Neural progenitor cell (in vitro differentiated cells): ENCODE measurements at places on chromosomes 2 and 18. TPM values are rescaled to one million over a fixed set of nuclear protein-coding genes. Genes with fewer than 3 reads are reported as not detected.

DNA sequence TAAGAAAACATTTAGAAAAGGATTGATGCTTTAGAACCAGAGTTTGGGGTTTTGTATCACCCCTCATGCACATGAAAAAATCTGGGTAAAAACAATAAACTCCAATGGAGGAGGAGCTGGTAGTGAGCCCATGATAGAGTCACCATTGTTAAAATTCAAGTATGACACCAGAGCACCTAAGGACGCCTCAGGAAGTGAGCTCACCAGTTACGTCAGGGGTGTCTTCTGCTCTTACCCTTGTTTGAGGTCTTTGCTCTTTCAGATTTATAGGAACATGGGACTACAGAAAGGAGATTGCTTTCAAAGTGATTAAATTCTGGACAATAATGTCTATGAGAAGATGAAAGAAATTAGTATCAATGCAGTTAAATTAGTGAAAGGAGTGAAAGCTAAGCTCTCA is 106.5 kb downstream of the LRRTM1 start:
- no peak for DNase-seq

- DNase-seq: no peak
Observed at GRCh38 chr18:3595369-3596273, 145.6 kb downstream of the TGIF1 start.

GRCh38 chr2:9594366-9595054 is 36.3 kb downstream of the YWHAQ start:
- DNase-seq: no peak

DNA sequence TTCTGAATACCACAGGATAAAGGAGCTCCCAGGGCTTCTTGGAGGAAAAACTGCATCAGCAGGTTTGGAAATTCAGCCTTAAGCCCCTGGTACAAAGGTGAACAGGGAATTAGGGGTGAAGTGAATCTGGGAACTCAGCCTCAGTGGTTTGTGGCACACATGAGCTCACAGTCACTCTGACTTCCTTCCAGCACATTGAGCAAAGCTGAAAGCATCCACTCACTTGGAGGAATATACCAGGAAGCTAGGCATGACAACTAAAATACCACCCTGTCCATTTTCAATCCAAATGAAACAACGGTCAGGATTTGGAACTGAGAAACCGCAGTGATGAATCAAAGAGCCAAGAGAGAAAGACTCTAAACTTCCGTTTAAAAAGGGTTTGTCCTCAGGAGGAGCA is 216.1 kb downstream of the ICOS start:
- peak; percentile 39 for DNase-seq

DNA sequence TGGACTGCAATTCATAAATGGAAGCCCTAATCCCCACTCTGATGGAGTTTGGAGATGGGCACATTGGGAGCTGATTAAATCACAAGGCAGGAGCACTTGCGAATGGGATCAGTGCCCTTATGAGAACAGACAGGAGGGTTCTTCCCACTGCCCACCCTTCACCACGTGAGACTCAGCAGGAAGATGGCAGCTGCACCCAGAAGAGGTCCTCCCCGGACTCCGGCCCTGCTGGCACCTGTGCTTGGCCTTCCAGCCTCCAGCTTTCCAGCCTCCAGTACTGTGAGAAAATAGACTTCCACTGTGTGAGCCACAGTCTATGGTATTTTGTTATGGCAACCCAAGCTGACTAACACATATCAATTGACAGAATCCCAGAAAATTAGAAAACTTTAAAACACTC is 267.6 kb upstream of the SALL3 start:
- DNase-seq: no peak

- no peak for DNase-seq
Observed at GRCh38 chr2:168734199-168734760, 68.2 kb upstream of the NOSTRIN start.

- no peak for DNase-seq
Observed at GRCh38 chr2:56170504-56170903, 13.3 kb upstream of the CCDC85A start.

- DNase-seq: no peak
Observed at GRCh38 chr2:128457006-128457604, 138.4 kb upstream of the HS6ST1 start.

GRCh38 chr2:223648755-223649154 is 46.6 kb upstream of the SCG2 start:
- DNase-seq: no peak

DNA sequence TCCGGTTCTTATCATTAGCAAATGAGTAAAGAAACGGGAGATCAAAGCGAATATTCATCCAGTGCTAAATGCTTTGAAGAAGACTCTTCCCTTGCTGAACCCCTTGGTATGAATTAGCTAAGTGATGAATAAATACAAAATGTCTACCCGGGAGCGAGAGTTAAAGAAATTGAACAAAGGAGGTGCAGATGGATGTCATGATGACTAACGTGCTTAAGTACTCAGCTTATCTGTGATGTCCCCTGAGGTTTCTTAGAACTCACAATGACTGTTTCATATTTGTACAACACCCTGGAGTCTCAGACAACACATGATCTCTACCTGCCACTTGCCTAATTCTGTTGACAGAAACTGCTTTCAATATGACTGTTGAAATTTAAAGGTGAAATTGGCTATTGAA is 148.5 kb downstream of the TMEM200C start:
- DNase-seq: no peak

GRCh38 chr2:69177063-69177771 is 164.2 kb downstream of the ANTXR1 start:
- DNase-seq: peak; percentile 61

DNA sequence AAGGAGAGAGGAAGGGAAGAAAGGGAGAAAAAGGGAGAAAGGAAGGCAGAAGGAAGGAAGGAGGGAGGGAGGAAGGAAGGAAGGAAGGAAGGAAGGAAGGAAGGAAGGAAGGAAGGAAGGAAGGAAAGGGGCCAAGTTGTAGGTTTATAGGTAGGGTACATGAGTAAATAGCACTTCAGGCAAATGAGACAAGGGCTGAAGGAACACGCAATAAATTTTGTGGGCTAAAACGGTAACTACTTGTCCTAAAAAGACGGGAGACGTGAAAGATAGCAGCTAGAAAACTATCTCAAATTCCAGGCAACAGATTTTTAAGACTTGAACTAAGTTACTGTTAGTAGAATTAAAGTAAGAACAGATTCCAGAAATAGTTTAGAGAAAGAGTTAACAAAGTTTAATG is 129.3 kb upstream of the XIRP2 start:
- no peak for DNase-seq

DNA sequence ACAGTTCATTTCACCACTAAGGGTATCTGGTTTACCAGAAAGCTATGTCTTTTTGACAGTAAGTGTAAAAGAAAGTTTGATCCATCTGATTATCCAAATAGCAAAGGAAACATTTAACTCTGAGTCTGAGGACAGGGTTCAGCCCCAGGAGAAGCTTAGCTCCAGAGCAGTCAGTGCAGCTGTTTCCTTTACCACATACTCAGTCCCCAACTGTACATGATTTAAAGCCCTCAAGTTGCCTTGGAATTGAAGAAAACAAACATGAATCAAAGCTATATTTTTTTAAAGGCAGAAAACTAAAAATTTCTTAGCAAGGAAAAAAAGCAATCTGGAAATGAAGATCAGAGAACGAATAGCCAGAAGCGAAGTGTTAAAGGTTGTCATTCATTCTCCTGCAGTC is 746.0 kb downstream of the METTL4 start:
- no peak for DNase-seq

- DNase-seq: no peak
Observed at GRCh38 chr2:169221745-169222369, 140.5 kb downstream of the LRP2 start.

GRCh38 chr2:204585930-204586329 is 40.7 kb downstream of the PARD3B start:
- no peak for DNase-seq

DNA sequence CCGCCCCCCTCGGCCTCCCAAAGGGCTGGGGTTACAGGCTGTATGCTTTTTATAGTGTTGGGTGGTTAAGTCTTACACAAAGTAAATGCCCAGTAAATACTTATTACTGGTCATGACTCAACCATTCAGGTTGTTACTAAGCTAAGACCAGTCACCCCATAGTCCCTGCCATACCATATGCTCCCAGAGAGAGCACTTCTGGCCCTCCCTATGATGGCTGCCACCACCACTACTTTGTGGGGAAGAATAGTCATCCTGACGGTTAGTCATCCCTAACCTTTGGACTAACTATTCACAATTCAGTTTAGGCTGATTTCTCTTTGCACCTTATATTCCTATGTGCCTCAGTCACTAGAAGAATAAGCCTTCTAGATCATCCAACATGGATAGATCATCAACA is 42.0 kb upstream of the MSH2 start:
- DNase-seq: no peak

DNA sequence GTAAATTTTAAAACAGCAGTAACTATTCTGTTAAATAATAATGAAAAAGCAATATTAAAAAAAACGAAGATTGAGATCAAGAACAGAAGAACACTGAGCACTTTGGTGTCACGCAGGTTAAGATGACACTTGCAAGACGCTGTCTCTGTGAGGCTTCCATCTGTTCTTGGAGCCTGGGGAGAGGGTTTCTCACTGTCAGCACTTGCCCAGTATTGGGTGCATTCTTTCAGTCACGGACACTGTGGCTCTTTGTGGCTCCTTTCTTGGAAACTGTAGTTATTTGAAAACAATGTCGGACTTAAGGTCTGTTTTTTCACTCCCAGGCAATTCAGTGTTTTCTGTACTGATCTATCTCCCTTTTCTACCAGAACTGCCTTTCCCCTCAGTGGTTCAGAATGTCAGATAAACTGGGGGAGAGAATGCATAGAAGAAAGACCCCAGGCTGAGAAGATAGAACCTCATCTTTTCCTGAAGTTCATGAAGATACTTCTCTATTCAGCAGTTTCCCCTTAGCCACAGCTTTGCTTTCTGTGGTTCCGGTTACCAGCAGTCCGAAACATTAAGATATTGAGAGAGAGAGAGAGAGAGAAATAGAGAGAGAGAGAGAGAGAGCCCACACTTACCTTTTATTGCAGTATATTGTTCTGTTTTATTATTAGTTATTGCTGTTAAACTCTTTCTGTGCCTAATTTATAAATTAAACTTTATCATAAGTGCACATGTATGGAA is 283.3 kb downstream of the DCDC2C start:
- no peak for DNase-seq

- DNase-seq: no peak
Observed at GRCh38 chr2:159130302-159130701, 156.2 kb downstream of the WDSUB1 start.

GRCh38 chr2:202007015-202007982 is 26.4 kb upstream of the FZD7 start:
- no peak for DNase-seq

DNA sequence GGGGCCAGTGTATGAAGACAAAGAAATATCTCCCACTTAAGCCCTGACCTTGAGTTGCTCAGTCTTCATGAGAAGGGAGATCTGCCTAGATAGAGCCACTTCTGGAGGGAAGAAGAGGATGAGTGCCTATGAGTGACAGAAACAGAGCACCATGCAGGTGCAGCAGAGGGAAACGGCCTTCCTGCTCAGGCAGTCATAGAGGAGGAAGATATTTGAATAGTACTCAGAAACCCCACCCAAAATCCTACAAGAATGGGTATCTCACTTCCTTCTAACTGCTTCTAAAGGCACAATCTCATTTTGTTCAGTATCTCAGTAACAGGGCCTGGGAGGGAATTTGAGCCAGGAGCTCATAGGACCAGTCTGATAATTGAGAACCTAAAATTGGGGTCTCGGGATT is 339.3 kb downstream of the ALK start:
- DNase-seq: no peak

DNA sequence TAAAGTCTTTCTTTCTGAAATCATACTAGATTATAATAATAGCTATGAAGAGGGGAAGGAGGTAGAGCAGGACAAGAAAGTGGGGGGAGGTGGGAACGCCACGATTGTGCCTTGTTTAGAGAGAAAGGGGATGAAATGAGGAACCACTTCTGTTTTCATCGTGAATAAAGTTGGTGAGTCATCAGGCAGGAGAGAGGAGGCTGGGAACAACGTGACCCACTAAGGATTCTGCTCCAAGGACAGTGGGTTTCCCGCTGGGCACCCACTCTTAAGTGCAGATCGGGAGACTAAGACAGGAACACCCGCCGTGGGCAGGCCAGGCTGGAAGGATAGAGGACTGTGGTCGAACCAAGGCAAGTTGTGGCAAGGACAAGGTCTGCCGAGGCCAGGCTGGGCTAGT is 158.2 kb downstream of the L3MBTL4 start:
- DNase-seq: no peak

GRCh38 chr2:160498137-160498536 is 4.5 kb upstream of the RBMS1 start:
- DNase-seq: no peak

- no peak for DNase-seq
Observed at GRCh38 chr2:53877556-53877955, 17.8 kb upstream of the GPR75 start.

- no peak for DNase-seq
Observed at GRCh38 chr18:57691363-57691762, 69.7 kb upstream of the NARS1 start.

- peak; percentile 19 for DNase-seq
Observed at GRCh38 chr2:27714851-27715291, 51.2 kb downstream of the SLC4A1AP start.

DNA sequence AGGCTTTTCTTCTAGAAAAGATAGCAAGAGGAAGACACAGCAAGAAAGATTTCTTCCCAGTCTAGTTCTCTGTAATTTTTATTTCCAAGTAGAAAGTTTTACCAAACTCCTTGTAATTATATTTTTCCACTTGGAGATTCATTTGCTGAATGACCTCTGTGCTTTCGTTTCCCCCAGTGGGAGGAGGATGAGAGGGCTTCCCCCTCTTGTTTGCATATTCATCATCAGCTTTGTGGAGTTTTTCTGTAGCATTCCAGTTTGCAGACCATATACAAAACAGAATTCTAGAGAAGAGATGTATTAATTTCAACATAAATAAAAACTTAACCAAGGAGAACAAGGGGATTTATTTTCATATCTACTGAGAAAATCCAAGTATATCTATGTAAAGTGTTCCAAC is 51.3 kb downstream of the RMDN2 start:
- DNase-seq: no peak

DNA sequence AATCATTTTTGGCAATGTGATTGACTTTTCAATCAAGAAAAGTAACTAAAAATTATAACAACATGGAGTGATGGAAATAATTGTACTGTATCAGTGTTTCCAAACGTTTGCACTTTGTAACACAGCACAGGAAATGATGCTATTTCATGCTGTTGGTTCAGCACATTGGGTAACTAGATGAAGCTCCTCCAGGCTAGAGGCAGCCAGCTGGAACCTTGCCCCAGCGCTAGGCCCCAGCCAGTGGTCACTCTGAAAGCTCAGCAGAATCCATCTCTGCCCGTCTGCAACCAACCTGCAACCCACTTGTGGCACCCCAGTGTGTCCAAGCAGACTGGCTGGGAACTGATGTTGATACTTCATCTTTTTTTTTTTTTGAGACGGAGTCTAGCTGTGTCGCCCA is 15.3 kb downstream of the UNC50 start:
- DNase-seq: no peak

The GYPC gene
- 3.4 and 9.1 TPM in 2 replicates for total RNA-seq

The FHOD3 gene
- total RNA-seq: 69.7 and 70.2 TPM in 2 replicates

The ITGB6 gene
- not detected in 2 replicates for total RNA-seq

The ABCB11 gene
- 0.09 TPM in 1 of 2 replicates, not detected in the other for total RNA-seq

The RAB1A gene
- 80.7 and 100 TPM in 2 replicates for total RNA-seq

The COLEC12 gene
- total RNA-seq: 2.0 and 2.1 TPM in 2 replicates

The NGEF gene
- 3.2 and 4.3 TPM in 2 replicates for total RNA-seq
